ENCODE measurements at places on chromosomes 7 and 10.

DNA sequence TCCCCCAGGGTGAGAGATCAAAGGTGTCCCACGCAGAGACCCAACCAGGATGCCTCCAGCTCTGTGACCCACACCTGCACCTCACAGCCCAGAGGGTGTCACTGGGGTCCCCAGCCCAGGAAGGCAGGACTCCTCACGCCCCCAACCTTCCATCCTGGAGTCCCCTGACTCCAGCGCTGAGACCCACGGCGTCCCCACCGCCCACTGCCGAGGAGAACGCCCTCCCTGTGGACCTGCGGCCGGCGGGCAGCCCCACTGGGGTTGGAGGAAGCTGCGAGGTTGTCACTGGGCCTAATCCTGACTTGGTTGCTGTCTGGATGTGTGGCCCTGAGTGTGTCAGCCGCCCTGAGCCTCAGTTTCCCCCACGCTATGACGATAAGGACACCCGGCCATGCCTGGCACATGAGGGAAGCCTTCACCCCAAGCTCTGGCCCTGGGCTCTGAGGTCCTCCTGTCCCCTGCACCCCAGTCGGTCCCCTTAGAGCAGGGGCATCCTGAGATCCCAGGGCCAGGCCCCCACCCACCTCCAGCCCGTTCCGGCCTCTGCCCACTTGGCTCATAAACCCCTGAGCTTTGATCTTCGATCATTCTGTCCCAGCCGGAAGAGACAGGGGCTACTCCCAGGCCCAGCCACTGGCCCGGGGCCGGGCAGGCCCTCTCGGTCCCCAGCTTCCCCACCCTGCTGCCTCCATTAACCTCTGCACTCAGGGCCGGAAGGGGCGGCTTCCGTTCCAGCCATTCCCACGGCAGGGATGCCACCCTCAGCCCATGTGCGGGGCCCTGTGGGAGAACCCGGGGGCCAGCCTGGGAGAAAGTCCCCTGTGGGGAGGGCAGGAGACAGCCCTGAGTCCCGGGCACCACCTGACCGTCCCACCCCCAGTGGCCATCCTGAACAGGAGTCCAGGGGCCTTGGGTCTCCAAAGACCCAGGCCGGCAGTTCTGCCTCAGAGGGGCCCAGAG is 113.2 kb downstream of the MICALL2 start:
- DNase-seq: no peak

GRCh38 chr7:47087866-47088265 is 494.0 kb downstream of the TNS3 start:
- no peak for DNase-seq

DNA sequence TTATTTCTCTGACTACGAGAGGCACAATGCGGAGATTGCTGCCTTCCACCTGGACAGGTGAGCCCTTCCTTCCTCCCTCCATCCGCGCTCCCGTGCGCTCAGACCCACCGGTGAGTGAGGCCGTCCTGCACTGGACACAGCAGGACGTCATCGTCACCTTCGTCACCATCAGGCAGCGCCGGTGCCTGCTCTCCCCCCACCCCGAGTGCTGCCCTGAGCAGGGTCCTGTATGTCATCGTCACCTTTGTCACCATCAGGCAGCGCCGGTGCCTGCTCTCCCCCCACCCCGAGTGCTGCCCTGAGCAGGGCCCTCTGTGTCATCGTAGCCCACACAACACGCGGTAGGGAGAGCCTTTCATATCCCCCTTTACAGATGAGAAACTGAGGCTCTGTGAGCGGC is 43.5 kb upstream of the FOXL3 start:
- DNase-seq: no peak

DNA sequence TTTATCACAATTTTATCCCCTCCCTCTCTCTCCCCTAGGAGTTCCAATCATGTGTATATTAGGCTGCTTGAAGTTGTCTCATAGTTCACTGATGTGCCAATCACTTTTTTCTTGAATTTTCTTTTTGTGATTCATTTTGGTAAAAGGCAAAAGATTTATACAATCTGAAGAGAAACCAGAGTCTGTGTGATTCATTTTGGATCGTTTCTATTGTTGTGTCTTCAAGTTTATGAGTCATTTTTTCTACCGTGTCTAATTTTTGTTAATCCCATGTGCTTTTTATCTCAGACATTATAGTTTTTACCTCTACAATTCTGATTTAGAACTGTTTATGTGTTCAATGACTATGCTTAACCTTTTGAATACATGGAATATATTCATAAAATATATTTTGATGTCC is 483.9 kb upstream of the AUTS2 start:
- no peak for DNase-seq

DNA sequence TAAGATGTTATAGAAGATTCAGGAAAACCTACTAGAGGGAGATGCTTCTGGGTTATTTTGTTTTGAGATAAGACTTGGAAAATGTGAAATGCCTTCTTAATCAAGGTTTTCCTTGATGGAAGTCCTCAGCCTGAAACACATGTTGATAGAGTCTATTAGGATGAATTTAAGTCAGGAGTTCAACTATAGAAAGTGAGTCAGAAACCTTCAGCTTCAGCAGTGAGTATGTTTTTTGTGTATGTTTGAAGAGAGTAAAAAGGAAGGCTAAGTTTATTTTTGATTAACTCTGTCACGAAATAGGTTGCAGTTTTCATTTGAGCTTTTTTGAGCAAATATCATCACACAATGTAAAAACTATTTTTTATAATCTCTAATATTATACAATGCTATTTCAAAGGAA is 114.6 kb downstream of the HGF start:
- DNase-seq: no peak

GRCh38 chr10:106566873-106567272 is 597.6 kb downstream of the SORCS1 start:
- DNase-seq: no peak

- DNase-seq: no peak
Measured at GRCh38 chr7:156493942-156494341, 146.6 kb upstream of the RNF32 start.

- no peak for DNase-seq
Measured at GRCh38 chr7:46286356-46286755, 365.3 kb upstream of the IGFBP3 start.

Measured in Calu3 (cell line).